Naive thymus-derived CD8-positive, alpha-beta T cell (primary cell): ENCODE measurements at places on chromosomes 16 and 17. TPM values are rescaled to one million over a fixed set of nuclear protein-coding genes. Genes with fewer than 3 reads are reported as not detected.

DNA sequence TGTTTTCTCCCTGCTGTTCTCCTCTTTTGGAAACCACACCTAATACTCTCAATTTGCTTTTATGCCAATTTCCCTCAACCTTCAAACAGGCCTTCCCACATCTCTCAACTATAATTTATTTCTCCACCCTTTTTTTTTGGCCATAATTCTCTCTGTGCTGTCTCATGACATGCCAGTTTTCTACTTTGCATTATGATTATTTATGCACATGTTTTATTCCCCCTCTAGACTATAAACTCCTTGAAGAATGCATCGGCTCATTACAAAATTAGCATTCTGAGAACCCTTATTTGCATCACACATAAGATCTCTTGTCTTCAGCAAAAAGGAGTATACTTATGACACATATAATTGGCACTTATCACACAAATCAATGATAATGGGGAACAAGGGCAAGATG lies 10.9 kb upstream of the LYRM9 start:
- DNase-seq = no peak

MYH13 gene
- total RNA-seq = not detected

DNA sequence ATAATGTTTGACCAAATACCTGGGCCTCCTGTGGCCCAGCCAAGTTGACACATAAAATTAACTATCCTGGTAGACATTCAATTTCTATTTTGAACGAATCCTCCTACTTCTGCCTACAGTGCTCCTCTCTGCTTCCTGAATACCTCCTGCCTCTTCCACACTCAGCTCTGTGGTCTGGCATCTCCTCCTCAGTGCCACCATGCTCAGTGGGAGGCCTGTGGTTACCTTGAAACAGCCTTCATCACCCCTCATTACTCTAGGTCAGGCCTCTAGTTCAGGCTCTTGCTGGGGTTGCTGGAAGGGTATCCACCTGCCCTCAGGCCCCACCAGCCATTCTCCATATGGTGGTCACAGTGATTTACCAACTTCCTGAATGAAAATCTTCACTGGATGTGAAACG lies 5.1 kb downstream of the LYRM9 start:
- no peak for DNase-seq

TMEM204 gene
- 196 TPM for total RNA-seq

- DNase-seq = no peak
Measured at GRCh38 chr17:16987830-16988601, 16.1 kb upstream of the TNFRSF13B start.

GRCh38 chr17:7023576-7024401 lies 939 bp downstream of the BCL6B start:
- DNase-seq = peak; percentile 83

DNA sequence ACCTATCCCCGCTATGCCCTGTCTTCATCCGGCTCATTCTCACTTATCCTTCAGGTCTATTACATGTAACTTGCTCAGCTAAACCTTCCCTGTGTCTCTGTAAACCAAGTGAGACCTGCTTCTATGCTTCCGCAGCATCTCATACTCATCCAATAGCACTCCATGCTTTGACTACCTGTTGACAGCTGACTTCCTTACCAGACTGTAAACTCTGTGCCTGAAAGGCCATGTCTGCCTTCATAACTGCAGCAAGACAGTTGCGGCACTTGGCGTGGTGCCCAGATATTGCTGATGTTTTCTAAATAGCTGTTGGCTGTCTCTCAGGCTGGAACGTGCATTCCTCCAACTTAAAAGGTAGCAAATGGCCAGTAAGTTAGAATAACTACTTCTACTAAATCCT lies 1.8 kb upstream of the OR1E1 start:
- DNase-seq = no peak

G6PC1 gene
- not detected for total RNA-seq

DNA sequence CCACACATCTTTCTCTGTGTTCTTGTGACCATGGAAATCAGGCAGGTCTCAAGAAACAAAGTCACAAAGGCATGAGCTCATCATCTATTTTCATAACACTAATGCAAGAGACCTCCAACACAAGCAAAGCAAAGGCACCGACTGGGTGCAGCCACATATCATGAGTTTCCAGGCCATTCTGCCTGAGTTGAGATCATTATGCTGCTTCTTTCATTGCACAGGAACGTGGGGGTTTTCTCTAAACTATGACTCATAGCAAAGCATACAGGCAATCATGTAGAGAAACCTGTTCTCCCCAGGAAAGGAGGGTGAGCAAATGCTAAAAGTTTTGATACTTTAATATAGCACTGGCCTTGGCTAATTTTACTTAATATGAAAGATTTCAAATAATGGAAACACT lies 60.7 kb downstream of the GRIN2A start:
- DNase-seq = no peak

DNA sequence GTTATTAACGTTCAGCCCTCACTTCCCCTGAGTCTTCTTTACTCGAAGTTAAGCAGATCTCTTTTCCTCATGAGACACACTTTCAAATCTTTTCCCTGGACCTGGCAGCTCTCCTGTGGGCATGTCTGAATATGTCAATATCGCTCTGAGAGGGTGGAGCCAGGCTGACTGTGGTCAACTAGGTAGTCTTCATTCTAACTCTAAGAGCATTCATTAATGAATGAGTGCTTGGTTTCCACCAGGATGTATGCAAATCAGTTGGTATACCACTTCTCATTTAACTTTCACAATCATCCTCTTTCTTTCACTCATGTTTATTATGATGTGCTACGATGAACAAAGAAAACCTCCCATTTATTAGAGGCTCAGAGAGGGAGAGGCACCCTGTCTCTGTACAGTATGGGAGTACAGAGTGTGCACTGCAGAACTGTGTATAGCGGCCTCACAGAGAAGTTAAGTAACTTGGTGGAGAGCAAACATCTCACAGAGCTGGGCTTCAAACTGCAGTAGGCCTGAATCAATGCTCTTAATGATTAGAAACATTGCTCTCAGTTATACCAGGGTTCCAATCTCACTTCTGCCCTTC lies 39.9 kb downstream of the OTOA start:
- no peak for DNase-seq

CD300E gene
- total RNA-seq = not detected

- no peak for DNase-seq
Measured at GRCh38 chr17:83177611-83178532, 98.5 kb downstream of the METRNL start.

GRCh38 chr17:17391668-17392370 lies 85.0 kb upstream of the MED9 start:
- peak; percentile 65 for DNase-seq

GRCh38 chr16:81701296-81701970 lies 77.7 kb upstream of the PLCG2 start:
- DNase-seq = no peak

DNA sequence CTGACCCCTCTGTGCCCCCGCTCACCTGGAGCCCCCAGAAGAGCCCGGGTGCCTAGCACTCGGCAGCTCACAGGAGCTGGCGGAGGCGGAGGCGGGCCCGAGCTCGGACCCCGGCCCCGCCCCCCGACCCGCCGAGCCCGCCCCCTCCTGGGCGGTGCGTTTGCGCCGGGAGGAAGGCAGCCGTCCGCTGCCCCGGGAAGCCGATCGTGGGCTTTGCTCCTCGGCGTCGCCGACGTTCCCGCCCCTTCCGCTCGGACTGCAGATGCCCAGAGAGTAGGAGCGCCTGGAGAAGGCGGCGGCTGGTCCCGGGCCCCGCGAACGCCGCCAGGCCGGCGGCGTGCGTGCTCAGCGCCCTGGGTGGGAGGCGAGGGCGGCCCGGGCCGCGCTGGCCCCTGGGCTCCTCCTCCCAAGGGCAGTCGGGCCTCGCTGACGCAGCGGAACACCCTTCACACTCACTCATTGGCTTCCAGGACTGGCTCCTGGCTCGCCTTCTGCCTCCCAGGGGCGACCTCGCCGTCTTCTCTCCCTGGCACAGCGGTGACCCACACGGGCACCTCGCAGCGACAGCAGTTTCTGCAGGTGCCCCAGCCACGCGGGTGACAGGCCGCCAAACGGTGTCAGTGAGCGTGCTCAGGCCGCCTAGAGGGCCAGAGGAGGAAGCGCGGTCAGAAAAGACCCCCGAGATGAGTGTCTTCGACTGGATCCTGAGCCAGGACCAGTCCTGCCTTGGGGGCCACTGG lies at the start of gene PLSCR3:
TSS of gene PLSCR3 (minus strand) at position 74 of the 740 bp plus-strand sequence. CDS start 415 bp downstream, outside the sequence.
- DNase-seq = peak; percentile 88

HAP1 gene
- not detected for total RNA-seq

GRCh38 chr17:17567631-17568030 lies 23.9 kb downstream of the PEMT start:
- no peak for DNase-seq

DNA sequence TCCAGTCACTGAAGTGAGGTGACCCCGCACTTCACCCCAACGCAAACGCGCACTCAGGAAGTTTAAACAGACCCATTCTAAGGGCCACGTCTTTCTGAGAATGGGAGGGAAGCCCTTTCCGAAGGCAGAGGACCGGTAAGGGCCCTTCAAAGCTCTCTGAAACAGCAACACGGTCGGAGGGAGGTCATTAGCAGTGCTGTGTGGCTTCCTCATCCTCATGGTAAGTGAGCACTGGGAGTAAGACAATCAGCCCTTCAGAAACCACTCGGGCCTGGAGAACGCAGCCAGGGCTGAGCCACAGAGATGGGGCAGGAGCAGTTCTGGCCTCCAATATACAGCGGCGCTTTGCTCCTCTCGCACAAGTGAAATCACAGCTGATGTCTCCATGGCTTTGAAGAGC lies 23.7 kb downstream of the SRL start:
- DNase-seq = no peak

DNA sequence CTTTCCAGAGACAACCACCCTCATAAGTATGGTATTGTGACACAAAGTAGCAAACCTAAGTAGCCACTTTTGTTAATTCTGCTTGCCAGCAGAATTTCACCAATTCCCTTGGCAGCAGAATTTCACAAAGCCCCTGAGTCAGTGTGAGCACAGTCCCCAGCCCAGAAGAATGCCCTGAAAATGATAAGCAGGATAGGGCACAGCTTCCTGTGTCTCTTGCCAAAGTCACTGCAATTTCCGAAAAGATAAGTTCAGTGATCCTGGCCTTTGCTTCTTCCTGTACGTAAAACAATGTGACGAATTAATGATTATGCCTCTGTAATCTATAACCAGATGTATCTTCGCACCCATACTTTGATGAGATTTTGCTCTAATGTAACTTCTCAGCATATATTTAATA lies 16.0 kb upstream of the WIPF2 start:
- no peak for DNase-seq

DNA sequence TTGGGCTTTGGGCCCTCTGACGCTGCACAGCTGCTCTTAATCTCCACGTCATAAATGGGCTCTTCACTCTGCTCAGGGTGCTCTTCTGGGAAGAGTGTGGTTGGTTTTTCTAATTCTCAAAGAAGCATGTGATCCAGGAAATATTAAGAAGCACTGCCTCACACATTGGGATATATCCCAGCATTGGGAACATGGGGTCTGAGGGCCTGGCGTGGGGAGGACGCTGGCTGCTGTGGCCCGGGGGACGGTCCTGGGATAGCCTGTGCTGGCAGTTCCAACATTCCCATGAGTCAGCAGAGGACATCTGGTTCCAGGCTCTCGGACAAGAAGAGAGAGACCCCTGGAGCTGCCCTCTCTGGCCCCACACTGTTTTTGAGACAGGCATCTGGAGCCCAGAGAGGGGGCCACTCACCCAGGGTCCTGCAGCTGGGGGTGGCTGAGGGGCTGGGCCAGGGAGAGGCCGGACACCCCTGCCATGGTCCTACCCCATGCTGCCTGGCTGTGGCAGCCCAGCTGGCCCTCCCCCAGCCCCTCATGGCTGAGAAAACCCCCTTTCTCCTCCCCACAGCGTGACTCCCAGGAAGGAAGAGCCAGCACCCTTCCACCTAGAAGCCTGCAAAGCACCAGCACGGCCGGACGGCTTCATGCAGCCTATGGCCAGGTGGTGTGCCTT lies 58.8 kb downstream of the NT5M start:
- no peak for DNase-seq

DNA sequence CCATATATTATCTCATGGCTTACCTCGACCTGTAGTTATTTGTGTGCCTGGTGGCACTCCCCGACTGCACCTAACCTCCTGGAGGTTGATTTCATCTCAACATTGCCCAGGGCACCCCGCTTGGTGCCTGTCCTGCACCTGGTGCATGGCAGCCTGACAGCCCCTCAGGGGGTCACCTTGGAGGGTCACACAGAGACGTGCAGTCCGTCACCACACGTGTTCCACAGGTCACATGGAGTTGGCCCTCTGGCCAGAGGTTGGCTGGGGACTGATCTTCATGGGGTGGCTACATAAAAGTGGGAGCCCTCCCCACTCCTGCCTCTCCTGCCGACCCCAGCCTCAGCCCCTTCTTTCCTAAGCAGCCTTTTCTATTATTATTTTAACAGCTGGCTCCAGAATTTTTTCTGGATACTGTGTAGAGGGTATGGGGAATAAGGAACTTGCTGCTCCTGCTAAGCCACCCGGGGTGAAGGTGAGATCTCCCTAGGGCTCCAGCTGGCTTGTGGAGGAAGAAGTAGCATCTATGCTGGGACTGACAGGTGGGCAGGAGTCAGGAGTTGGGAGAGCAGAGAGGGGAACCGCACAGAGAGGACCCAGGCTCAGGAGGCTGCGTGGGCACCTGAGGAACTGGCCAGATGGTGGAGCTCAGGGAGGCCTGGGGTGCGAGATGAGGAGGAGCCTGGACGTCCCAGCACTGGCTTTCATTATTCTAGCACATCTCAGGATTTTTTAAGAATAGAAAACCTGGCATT lies 12.5 kb upstream of the NKD1 start:
- no peak for DNase-seq

DNA sequence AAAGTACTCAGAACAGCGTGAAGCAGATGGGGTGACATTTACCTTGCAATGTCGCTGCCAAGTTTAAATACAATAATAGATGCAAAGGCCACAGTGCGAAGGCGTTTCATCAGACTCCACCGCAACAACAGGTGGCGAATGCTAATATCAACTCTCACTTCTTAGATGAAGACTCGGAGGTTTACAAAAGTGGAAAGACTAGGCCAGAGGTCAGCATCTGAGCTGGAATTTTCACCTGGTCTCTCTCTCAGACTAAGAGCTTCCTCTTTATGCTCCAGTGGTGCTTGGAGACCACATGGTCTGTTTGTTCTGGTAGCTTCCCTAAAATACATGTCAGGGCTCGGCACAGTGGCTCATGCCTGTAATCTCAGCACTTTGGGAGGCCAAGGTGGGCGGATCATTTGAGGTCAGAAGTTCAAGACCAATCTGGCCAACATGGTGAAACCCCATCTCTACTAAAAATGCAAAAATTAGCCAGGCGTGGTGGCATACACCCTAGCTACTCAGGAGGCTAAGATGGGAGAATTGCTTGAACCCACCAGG lies 169.1 kb downstream of the XYLT1 start:
- no peak for DNase-seq

TMC6 gene
- 819 TPM for total RNA-seq

DNA sequence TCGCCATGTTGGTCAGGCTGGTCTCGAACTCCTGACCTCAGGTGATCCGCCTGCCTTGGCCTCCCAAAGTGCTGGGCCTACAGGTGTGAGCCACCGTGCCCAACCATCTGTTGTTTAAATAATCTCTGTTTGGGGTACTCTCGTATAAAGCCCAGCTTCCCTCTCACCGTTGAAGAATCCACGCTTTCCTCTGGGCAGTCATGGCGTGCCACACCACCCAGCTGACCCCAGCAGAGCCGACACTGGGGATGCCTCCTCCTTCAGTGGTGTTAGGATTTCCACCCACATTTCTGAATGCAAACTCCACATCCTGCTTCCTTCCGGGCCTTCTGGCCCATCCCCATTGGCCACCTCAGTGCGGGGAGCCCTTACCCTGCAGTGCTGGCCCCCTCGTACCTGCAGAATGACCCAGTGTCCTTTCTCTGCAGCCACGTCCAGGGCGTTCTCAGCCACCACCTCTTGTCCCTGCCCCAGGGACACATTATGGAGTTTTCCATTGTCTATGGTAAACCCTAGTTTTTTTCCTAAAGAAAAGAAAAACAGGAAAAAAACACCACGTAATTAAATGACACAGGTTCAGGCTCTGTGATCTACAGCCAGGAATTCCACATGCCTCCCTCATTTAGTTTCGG lies 60.4 kb downstream of the PGS1 start:
- DNase-seq = no peak
